Stimulated activated CD4-positive, alpha-beta T cell treated with anti-CD3 and anti-CD28 coated beads, Interleukin-1b, Interleukin-23, amount 100 ng/mL, for 4 hours (primary cell): ENCODE measurements at places on chromosomes 3 and 15.

DNA sequence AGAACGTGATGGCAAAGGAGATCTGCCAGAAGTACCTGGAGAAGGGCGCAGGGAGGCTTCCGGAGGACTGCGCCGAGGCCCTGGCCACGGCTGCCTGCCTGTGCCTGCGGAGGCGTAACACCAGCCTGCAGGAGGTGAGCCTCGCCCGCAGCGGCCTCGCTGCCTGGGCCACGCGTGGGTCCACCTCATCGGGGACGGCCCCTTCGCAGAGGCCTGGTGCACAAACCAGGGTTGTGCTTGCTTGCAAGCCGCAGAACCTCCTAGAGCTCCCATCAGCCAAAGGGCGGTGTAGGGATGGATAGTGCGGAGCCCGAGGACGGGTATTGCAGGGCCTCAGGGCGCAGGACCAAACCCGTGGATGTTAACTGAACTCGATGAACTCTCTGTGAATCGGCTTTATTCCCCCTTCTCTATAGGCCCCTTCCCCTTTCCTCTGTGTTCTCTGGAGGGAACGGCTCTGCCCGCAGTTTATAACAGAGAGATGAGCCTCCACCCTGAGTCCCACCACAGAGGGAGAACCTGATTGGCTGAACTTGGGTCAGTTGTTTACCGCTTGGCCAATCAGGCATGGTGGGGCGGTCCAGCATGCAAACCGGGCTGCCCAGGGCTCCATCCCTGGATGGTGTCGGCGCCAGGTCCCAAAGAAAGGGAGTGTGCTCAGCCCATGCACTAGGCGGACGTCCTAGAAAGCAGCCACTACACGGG lies 13.6 kb upstream of the TATDN2 start:
- no peak for DNase-seq

GRCh38 chr3:124588794-124589193 lies 141.5 kb upstream of the UMPS start:
- no peak for DNase-seq

DNA sequence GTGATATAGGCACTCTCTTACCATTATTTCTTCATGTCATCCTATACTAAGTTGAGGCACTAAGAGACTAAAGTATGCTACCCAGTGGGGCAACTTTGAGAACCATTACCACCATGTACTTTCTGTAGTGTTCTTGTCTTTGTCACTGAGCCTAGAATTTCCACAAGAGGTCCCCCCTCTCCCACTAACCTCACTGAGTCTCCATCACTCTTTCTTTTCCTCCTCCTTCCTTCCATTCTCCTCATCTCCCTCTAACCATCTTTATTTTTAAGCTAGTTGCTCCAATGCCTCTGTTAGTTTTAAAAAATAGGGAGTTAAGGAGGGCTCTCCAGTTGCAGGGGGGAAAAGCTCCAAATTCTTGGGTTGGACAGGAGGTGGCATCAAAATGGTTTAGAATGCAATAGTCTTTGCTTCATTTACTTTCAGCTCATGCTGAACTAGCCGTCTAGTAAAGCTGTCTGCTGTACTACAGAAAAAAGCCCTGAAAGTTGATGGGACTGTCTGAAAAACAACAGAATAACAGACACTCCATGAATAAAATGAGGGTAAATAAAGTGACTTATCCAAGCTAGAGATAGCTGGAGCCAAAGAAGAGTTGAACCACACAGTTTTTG lies 85.1 kb upstream of the MYRIP start:
- no peak for DNase-seq

- DNase-seq: no peak
Observed at GRCh38 chr3:60386306-60386705, 864.9 kb downstream of the FHIT start.

DNA sequence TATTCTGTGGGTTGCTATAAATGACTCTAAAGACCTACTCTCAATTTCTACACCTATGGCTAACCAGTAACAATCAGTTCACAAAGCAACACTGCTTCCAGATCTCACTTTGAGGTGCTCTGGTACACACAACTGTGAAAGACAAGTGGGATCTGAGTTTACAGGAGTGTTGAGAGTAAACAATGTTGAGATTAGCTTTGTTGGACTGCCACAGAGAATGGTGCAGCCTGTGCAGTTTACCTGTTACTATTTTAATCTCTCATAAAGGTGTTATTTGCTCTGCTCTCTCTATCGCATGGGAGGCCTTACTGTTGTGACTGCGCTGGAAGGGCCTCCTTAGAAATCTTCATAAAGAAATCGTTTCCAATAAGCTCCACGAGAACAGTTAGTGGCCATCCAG lies 112.0 kb downstream of the SOX2 start:
- no peak for DNase-seq

- no peak for DNase-seq
Observed at GRCh38 chr3:132569153-132569552, 27.9 kb upstream of the ACKR4 start.

GRCh38 chr15:40368719-40369473 lies 10.9 kb downstream of the DISP2 start:
- no peak for DNase-seq

DNA sequence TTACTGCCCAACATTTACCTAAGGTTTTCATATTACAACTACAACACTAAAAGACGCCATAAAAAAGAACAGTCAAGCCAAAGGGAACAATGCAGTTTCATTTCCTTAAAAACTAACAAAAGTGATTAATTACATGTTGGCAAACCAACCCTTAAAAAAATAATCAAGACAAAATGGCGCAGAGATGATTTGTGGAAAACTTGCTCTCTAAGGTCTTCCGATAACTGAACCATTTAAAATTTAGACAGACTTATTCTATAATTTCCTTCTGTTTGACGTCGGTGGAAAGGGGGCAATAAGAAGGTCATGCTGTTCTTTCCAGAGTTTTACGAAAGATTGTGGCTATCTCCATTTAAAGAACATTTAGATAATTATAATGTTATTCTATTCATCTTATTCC lies 87.6 kb downstream of the RYK start:
- DNase-seq: no peak

GRCh38 chr15:100909989-100910955 lies 8.9 kb upstream of the LRRK1 start:
- DNase-seq: no peak

GRCh38 chr15:73965758-73966113 lies 26.4 kb downstream of the STOML1 start:
- DNase-seq: no peak

GRCh38 chr3:54494209-54494608 lies 371.9 kb downstream of the CACNA2D3 start:
- DNase-seq: no peak

GRCh38 chr15:88480981-88481380 lies 13.5 kb downstream of the MRPS11 start:
- DNase-seq: no peak
